ENCODE measurements at places on chromosomes 5 and 9. TPM values are rescaled to one million over a fixed set of nuclear protein-coding genes. Genes with fewer than 3 reads are reported as not detected.
A peak's percentile ranks its signal among the peaks of the same experiment; 100 is the strongest.

NOXA1 gene
- total RNA-seq, result 4.6 TPM

GRCh38 chr9:113387560-113388230 lies 10.9 kb upstream of the HDHD3 start:
- DNase-seq, result no peak

- DNase-seq, result no peak
Measured at GRCh38 chr5:80977764-80978163, 17.6 kb downstream of the RASGRF2 start.

PMPCA gene
- 50.4 TPM for total RNA-seq

DNA sequence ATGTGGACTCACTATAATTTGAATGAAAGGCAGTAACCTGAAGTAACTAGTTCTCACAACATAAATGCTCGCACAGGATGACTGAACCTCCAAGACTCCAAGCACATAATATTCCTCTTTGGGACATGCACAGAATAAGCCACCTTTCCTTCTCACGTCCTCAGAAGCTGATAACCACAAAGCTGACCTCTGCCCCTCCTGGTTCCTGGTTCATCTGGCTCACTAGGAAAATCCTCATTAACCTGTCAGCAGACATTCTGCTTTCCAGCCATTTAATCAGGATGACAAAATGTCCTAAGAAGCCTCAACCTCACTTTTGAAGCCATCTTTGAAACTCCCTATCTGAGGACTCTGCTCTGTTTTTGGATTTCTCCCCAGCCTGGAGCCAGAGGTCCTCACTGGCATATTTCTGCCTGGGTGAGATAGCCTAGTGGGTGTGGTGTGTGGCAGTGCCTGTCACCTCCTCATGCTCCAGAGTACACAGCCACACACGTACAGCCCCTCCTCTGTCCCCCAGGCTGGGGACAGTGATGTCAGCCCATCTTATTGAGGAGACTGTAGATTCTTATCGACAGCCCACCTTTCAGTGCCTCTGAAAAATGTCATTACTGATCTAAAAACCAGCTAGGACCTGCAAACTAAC lies 10.3 kb downstream of the ANKH start:
- DNase-seq, result no peak

CD74 gene
- total RNA-seq, result 2,842 TPM

EEIG1 gene
- 3.8 TPM for total RNA-seq

DNA sequence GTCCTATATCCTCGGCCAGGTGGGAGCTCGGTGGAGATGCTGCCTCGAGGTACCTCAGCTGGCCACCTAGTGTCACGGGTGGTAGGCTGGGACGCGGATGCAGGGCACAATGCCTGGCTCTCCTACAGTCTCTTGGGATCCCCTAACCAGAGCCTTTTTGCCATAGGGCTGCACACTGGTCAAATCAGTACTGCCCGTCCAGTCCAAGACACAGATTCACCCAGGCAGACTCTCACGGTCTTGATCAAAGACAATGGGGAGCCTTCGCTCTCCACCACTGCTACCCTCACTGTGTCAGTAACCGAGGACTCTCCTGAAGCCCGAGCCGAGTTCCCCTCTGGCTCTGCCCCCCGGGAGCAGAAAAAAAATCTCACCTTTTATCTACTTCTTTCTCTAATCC lies 2.0 kb downstream of the PCDHGC3 start:
- DNase-seq, result no peak

PLAC8L1 gene
- not detected for total RNA-seq

DNA sequence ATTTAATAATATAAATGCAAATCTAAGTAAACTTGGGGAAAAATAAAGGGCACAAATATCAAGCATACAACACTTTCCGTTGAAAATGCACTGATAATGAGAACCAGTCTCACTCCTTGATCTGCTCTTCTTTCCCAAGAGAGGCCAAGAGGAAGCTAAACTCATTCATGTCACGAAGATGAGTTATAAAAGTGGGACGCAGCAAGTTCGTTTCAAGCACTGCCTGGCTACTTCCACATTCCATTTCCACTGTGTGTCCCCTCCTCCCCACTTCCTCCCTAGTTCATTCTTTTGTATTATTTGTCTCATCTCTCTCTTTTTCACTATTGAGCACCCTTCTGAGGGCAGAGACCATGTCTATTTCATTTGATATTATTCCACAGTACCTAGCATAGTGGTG lies 158.1 kb downstream of the SLC24A2 start:
- DNase-seq, result no peak

PCDHGA11 gene
- 1.3 TPM for total RNA-seq

DNA sequence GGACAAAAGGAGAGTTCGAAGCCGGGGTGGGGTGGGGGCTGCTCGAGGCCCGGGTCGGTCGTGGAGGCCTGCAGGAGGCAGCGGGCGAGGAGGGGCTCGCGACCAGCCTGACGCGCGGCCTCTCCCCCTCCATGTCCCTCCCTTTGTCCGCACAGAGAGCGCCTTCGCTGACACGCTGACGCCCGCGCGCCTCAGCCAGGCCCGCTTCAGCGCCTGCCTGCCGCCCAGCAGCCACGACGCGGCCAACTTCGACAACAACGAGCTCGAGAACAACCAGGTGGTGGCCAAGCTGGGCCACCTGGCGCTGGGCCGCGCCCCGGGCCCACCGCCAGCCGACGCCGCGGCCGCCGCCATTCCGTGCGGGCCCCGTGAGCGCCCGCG lies 42.2 kb downstream of the NEURL1B start:
- no peak for DNase-seq

- no peak for DNase-seq
Measured at GRCh38 chr5:74122175-74122574, 496.2 kb downstream of the ARHGEF28 start.

DNA sequence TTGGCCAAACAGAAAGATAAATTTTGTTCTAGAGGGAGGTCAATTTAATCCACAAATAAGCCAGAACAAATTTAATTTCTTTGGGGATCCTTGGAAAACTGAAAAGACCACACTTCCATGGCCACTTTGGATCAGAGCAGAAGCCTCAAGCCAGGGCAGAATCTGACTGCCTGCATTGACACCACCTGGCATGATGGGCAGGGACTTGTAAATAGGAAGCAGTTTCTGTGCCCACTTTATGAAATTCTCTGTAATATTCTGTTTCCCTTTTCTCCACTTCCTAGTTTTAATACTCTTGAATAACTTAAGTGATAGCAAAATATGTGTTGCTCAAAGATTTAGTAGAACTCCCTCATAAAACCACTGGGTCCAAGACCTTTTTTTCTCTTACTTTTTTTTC lies 6.7 kb upstream of the TMEM252 start:
- DNase-seq, result no peak

DNA sequence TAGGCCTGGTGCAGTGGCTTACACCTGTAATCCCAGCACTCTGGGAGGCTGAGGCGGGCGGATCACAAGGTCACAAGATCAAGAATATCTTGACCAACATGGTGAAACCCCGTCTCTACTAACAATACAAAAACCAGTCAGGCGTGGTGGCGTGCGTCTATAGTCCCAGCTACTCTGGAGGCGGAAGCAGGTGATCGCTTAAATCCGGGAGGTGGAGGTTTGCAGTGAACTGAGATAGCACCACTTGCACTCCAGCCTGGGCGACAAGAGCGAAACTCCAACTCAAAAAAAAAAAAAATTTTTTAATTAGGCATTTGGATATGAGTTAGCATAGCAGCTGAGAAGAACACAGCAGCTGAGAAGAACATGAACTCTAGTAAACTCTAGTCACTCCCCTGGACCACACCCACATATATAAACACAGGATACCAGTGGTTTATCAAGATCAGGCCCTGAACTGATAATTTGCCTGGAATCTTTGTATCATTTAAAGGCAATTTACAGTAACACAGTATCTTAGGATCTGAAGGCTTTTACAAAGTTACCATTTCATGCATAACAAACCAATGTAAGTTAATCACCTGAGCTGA lies 4.6 kb upstream of the UGCG start:
- no peak for DNase-seq

GRCh38 chr9:131837316-131837715 lies 97.4 kb upstream of the RAPGEF1 start:
- DNase-seq, result peak; percentile 16

DNA sequence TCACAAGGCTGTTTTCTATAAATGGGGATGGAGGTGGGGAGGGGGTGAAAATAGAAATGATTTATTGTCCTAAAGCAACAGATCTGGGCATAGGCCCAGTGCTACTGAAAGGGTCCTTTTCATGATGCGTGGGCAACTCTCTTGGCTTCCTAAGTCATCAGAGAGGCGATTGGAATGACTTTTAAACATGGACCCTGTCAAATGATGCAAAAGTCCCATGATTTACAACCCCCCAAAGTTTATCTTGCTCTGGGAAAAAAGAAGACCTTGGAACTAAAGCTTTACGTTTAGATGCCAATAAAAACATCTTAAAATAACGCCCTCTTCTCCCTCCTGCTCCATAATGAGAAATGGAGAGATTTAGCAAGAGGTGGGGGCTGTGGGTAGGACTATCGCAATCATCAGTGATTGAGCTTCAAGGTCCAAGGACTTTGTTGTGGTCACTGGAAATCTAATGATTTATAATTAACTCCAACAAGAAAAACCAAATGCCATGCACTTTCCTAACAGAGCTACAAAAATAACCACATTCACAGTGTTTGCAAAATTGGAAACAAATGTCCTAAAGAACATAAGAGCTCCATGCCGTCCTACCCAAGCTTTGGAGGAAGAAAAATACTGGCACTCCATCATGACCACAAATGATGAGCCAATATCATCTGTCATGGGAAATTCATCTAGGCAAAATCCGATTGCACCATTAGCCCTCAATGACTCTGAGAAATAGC lies 167.5 kb upstream of the CLINT1 start:
- no peak for DNase-seq

- DNase-seq, result no peak
Measured at GRCh38 chr9:131197160-131197911, 72.0 kb downstream of the NUP214 start.

DNA sequence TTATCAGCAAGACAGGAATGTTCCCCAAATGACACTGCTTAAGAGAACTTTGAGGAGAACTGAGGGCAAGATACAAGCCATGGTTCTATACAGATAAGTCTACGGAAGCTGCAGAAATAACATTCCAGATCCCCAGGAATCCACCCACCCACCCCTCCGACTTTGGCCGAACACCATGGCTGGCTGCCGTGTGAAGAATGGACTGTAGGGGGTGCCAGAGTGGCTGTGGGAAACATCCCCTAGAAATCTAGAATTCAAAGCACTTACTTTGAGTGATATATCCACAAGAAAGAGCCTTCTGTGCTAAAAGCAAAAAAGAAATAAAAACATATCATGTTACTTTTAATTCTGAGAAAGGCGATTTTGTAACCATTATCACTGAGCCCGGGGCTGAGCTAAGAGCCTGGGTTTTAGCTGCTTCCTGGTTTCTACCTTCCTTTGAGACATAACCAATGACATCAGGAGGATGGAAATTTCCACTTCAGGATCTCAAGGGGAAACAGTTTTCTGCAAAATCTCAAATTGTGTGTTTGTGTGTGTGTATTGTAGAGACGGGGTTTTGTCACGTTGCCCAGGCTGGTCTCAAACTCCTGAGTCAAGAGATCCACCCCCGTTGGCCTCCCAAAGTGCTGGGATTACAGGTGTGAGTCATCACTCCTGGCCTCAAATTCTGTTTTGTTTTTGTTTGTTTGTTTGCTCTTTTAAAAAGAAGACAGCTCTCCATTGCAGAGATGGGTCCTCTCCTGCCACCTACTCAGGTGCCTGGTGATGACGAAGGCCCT lies 36.4 kb downstream of the GGTA1 start:
- peak; percentile 66 for DNase-seq

FAM169A gene
- 13.7 TPM for total RNA-seq

DNA sequence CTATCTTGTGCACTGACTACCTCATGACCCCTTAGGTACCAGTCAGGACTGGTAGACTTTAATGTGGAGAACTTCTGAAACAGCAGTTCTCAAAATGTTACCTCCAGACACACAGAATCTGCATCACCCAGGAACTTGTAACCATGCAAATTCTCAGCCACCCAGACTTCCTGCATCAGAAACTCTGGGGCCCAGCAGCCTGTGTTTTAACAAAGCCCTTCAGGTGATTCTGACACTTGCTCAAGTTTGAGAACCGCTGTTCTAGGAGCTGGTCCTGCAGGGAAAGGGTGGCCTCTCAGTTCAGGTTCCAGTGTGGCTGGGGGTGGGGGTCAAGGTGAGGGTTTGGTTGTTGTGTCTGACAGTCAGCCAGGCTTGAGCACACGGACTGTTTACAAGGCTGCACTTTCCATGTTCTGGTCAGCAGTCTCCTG lies 28.4 kb downstream of the ZFP62 start:
- DNase-seq, result no peak

SPOCK1 gene
- under 0.01 TPM for total RNA-seq

PCDHB14 gene
- under 0.01 TPM for total RNA-seq

DNA sequence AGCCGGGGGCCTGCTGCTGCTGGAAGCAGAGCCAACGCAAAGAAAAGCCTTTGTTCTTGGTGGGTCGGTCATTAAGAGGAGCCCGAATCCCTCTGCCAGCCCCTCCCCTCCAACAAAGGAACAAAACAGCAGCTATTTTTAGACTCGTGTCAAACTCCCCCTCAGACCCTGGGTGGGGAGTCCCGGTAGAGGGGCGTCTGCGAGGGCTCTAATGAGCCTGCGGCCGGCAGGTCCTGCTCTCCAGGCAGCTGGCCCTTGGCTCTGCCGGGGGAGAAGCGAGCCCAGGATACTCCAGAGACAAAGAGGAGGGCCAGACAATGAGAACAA lies 114.0 kb downstream of the LHX2 start:
- no peak for DNase-seq

GRCh38 chr5:78405829-78406750 lies 45.7 kb downstream of the SCAMP1 start:
- no peak for DNase-seq

- DNase-seq, result no peak
Measured at GRCh38 chr5:107215611-107216010, 455.1 kb downstream of the EFNA5 start.

All from hematopoietic multipotent progenitor cell (in vitro differentiated cells).